Spinal cord (tissue), 10 donors: ENCODE measurements at places on chromosomes 5 and 9. TPM values are rescaled to one million over a fixed set of nuclear protein-coding genes. Genes with fewer than 3 reads are reported as not detected.

DNA sequence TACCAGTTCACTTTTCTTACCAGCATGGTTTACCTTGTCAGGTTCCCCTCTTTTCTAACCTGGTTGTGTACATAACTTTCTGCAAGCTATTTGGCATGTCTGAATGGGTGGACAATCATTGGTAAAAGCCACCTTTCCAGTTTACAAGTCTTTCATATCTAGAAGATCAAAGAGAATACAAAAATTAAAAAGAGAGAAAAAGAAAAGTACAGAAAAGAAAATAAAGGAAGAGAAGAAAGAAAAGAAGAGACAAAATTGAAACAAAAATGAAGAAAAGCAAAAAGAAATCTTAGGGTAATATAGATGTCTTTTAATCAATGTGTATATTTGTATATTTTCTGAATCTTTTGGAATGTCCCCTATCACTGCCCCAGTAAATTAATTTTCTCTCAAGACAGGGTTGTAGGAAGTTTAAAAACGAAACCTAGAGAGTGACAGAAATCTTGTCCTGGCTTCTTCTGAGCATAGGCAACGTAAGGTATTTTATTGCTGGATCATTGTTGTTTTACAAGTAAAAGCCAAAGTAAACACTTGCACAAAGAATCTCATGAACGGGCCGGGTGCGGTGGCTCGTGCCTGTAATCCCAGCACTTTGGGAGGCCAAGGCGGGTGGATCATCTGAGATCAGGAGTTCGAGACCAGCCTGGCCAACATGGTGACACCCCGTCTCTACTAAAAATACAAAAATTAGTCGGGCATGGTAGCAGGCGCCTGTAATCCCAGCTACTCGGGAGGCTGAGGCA, 98.7 kb upstream of the IFNE start:
- no peak for DNase-seq

GRCh38 chr5:143676802-143677201, 135.2 kb upstream of the HMHB1 start:
- no peak for DNase-seq

Gene ZNF658
- total RNA-seq = 17.4 TPM

DNA sequence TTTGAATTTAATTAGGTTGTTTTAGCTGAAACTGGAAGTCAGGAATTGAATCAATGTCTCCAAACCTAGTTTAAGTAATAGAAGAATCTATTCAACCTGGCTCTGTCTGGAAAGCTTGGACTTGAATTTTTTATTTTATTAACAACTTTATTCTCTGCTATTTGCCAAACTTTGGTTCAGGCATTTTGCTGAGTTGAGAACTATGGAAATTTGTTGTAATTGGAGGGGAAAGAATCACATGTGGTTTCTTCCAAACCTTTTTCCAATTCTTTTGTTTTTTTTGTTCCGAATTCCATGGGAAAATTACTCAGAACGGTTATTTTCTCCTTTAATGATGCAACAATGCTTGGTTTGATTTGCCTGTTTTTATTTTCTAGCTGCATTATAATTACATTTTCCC, 98.2 kb upstream of the RPS23 start:
- DNase-seq = no peak

DNA sequence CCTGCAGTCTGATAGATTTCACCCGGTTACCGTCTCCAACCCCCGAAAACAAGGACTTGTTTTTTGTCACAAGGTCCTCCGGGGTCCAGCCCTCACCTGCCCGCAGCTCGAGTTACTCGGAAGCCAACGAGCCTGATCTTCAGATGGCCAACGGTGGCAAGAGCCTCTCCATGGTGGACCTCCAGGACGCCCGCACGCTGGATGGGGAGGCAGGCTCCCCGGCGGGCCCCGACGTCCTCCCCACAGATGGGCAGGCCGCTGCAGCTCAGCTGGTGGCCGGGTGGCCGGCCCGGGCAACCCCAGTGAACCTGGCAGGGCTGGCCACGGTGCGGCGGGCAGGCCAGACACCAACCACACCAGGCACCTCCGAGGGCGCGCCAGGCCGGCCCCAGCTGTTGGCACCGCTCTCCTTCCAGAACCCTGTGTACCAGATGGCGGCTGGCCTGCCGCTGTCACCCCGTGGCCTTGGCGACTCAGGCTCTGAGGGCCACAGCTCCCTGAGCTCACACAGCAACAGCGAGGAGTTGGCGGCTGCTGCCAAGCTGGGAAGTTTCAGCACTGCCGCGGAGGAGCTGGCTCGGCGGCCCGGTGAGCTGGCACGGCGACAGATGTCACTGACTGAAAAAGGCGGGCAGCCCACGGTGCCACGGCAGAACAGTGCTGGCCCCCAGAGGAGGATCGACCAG, 121.3 kb downstream of the DAB2IP start:
- no peak for DNase-seq

GRCh38 chr5:160638161-160638742, 213.8 kb downstream of the ATP10B start:
- DNase-seq = no peak

Gene DMRT3
- 0.30 TPM for total RNA-seq

Gene TXNDC8
- total RNA-seq = not detected

DNA sequence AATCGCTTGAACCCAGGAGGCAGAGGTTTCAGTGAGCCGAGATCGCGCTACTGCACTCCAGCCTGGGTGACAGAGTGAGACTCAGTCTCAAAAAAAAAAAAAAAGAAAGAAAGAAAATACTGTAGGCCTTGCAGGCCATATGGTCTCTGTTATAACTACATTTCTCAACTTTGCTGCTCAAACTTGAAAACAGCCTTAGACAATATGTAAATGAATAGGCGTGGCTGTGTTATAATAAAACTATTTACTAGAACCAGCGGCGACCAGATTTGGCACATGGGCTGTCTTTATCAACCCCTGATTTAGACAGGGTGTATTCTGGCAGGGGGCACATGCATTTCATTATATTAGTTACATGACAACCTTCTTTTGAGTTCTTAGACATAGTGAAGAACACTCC, 130.0 kb downstream of the C9orf152 start:
- no peak for DNase-seq

GRCh38 chr9:137316012-137316981, 14.2 kb upstream of the NRARP start:
- DNase-seq = no peak

DNA sequence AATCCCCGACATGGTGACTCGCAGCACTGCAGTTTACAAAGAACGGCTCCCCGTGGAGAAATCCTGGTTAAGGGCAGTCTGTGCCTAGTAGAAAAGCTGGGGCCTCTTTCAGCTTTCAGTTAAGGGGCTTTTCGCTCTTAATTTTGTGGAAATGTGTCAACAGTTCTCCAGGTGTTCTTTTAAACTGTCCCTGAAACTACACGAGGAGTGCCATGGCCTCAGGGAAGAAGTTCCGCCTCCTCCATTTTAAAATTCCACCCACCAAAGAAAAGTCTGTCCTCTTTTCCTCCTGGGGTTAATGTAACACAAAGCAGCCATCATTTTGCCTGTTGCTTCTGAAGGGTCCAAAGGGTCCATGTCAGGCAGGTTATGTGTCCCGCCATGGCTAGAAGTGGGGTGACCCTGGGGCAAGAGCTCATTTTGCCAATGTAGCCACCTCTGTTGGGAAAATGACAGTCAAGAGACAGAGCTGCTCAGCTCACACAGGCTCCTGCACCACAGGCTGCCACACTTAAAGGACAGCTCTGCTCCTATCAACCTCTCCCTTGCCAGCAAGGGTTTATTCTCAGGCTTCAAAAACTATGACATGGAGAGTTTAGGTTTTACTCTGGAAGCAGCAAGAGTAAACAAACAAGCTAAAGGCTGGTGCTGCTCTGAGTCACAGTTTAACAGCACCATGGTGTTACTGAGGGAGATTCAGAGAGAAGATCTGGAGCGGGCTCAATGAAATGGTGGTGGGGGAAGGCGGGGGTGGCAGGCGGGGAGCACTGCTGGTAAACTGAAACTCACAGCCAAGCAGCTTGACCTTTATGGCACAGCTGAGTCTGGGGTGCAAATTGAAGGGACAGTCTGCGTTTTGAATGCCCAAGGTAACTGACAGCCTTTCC, 3.2 kb downstream of the WHRN start:
- DNase-seq = peak; percentile 66

- DNase-seq = no peak
These were observed 88.0 kb downstream of the PLPP1 start for GRCh38 chr5:55446640-55447351.

- DNase-seq = no peak
These were observed 144.1 kb upstream of the ST8SIA4 start for GRCh38 chr5:101047181-101047580.

GRCh38 chr9:123373946-123374345, 17.9 kb downstream of the CRB2 start:
- DNase-seq = no peak

Gene IFNB1
- total RNA-seq = not detected
